ENCODE measurements at places on chromosomes 4 and X.

DNA sequence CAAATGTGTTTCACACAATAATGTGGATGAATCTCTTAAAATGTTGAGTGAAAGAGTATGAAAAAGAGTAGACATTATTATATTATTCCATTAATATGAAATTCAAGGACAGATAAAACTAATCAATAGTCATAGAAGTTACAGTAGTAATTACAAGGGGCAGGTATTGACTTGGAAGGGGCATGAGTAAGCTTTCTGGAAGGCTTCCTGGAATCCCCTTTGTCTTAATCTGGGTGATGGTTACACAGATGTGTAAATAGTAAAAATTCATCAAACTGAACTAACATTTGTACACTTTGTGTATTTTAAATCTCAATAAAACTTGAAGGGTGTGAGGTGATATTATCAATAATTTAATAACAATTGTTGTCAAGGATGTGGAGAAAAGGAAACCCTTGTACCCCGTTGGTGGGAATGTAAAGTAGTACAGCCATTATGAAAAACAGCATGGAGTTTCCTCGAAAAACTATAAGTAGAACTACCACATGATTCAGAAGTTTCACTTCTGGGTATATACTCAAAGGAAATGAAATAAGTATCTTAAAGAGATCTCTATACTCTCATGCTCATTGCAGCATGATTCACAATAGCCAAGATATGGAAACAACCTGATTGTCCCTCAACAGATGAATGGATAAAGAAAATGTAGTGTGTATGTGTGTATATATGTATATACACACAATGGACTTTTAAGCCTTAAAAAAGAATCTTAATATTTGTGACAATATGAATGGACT, 96.9 kb upstream of the MID1IP1 start:
- no peak for DNase-seq

- DNase-seq, result peak; percentile 26
These were observed 77.0 kb downstream of the FBXW7 start for GRCh38 chr4:152458801-152459302.

DNA sequence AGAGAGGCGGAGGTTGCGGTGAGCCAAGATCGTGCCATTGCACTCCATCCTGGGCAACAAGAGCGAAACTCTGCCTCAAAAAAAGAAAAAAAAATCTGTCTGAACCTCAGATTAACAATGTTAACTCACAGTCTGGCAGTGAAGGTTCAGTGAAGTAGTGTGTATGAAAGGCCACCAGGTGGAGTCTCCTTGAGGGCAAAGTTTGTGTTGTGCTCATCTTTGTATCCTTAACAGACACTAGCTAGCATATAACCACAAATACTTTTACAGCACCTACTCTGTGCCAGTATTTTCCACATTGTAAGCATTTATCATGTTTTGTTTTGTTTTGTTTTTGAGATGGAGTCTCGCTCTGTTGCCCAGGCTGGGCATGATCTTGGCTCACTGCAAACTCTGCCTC, 46.0 kb upstream of the MGST2 start:
- DNase-seq, result no peak

GRCh38 chrX:71056867-71057266, 11.3 kb downstream of the SNX12 start:
- no peak for DNase-seq

DNA sequence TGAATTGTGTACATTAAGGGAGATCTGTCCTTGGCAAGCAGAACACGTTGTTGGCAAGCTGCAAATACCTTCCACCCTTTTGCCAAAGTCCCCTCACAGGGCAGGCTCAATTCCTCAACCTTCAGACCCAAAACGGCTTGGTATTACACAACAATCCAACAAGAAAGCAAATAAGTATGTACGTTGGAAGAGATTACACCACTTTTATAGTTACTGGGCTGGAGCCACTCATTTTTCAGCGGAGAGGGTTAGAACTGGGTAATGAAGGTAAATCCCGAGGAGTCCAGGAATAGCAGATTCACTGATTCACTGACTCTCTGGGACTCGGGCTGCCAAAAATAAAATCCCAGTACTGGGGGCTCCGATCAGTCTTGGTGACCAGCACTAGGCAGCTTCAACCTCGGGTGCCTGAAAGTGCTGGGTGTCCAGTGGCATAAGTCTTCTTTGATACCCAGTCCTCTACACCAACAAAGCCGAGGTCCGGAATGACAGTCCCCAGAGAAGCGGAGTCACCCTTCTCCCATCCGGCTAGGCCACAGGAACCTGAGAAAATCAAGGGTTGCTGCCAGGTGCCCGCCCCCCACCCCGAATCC, 587 bp downstream of the TIMM8A start:
- no peak for DNase-seq

DNA sequence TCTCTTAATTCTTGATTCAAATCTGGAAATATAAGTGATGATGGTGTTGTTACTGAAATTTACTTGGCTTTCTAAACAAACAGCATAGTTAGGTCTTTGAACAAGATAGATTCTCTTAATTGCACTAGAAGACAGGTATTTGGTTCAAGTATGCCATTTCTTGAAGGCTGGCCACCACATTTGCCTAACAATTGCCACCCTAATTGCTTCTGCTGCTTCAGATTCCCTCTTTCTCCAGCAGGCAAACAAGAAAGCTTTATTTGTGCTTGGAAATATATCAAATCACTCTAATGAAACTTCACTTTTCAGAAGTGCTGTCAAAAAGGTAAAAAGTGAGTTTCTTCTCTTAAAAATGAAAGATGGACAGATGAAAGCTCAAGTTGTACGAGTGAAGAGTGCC, 418.6 kb downstream of the INPP4B start:
- DNase-seq, result no peak

Data from stimulated activated naive CD8-positive, alpha-beta T cell treated with anti-CD3 and anti-CD28 coated beads, Interleukin-15, amount 100 ng/mL, for 72 hours (primary cell).